Hindlimb muscle (tissue), 1 donor: ENCODE measurements at places on chromosomes 2 and 18.

DNA sequence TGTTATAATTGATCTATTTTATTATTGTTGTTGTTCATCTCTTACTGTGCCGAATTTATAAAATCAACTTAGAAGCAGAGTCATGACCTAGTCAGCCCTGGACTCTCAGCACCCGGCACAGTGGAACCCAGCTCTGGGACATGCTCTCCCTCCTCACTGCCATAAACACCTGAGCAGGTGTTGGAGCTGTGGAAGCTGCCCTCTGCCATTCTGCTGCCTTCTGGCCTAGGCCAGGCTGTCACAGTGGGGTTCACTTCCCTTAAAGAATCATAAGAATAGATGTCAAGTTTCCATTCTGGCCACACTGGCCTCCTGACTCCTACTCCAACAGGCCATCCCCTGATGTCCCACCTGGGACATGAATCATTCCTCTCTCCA, 192.2 kb downstream of the ZFP36L2 start:
- no peak for DNase-seq

- DNase-seq, result no peak
Observed at GRCh38 chr2:39488450-39488849, 51.4 kb upstream of the MAP4K3 start.

GRCh38 chr18:8991155-8991554, 111.3 kb upstream of the NDUFV2 start:
- DNase-seq, result no peak

DNA sequence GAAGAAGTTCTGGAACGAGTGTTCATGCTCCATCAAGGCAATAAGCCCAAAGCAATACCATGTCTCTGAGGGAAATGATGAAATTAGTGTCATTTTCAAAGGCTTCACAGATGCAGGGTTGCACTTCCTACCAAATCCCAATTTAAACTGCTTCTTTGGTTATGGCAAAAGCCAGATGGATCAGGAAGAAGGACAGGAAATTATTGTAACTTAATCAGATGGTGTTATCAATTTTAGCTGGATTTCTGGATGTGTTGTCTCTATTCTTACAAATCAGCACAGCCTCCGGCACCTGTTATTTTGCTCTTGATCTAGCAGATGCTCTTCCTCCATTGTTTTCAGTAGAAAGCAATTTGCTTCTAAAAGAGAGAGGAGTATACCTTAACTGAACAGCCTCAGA, 693.4 kb downstream of the SOCS6 start:
- DNase-seq, result no peak

GRCh38 chr2:95264624-95265023, 9.6 kb upstream of the PROM2 start:
- DNase-seq, result peak; percentile 19

- DNase-seq, result peak; percentile 15
Observed at GRCh38 chr2:198523710-198524109, 719.3 kb downstream of the PLCL1 start.

GRCh38 chr2:19346983-19347618, 11.3 kb downstream of the OSR1 start:
- no peak for DNase-seq

DNA sequence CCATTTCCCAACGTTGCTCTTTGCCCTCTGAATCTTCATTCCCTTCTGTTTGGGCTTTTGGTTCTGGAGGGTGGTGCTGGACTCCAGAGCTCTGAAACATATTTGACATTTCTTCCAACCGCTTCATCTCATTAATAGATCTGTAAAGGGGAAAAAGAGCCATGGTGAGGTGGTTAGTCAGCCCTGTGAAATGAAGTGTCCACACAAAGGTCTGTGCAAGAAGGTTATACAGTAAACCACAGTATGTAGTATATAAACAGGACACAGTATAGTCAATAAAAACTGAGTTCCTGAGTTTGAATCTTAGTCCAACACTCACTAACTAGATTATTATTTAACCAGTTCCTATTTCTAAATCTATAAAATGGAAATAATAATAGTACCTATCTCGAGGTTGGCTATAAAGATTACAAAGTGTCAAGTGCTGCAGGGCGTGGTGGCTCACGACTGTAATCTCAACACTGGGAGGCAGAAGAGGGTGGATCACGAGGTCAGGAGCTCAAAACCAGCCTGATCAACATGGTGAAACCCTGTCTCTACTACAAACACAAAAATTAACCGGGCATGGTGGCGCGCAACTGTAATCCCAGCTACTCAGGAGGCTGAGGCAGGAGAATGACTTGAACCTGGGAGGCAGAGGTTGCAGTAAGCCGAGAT, 13.1 kb downstream of the STARD7 start:
- no peak for DNase-seq

DNA sequence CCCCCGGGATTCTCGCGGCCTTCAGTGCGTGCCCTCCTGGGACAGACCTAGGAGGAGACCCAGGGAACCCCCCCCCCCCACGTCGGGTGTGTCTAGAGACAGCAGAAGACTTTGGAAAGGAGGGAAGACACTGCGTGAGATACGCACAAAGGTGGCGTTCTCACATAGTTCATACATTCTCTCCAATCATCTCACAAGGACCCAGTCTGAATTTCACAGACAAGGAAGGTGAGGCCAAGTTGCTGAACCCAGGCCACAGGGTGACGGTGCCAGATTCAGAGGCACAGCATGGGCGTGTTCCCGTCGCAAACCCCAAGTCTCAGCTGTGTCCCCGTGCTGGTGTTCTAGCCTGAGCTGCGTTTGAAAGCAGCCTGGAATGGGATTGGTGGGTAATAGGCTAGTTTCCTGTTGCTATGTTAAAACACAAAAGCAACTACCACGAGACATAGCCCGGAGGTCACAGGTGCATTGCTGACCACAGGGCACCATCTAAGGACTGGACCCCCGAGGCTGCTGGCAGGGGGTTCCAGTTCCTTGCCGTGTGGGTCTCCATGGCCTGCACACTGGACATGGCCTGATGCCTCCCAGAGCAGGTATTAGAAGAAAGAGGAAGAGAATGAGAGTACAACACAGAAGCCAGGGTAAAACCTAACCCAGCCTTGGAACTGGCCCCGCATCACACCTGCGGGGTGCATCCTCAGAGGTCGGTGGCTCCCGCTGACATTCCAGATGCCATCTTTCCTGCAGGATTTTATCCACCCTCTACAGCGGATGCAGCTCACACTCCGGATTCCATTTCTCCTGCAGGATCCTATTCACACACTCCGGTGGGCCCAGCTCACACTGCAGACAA, 1.1 kb upstream of the PXDN start:
- no peak for DNase-seq

DNA sequence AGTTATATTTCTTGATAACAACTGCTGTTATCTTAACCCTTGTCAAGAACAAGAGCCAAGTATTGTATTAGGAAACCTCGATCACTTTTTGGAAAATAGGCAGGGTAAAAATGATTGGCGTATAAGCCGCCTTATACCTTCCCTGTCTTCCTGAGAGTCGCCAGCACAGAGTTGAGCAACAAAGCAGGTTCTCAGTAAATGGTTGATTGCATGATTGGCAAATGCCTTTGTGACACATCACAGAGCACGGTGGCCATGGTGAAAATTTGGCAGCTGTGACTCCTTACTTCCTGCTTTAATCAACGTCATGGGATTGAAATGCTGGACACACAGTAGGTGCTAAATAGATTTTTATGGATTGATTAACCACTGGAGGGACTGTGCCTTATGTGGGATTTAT, 3.9 kb upstream of the KLHL29 start:
- no peak for DNase-seq

DNA sequence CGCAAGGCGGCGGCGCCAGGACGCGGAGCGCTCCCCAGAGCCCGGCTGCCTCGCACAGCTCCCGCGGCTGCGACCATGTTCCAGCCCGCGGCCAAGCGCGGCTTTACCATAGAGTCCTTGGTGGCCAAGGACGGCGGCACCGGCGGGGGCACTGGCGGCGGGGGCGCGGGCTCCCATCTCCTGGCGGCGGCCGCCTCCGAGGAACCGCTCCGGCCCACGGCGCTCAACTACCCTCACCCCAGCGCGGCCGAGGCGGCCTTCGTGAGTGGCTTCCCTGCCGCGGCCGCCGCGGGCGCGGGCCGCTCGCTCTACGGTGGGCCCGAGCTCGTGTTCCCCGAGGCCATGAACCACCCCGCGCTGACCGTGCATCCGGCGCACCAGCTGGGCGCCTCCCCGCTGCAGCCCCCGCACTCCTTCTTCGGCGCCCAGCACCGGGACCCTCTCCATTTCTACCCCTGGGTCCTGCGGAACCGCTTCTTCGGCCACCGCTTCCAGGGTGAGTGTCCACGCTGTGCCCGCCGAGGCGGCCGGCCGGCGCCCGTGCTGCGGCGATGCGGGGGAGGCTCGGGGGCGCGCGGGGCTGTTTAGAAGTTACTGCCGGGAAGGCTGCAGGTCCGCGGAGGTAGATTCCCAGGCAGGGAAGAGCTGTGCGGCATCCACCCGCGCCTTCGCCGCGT, 696 bp downstream of the EMX1 start:
- no peak for DNase-seq

- DNase-seq, result peak; percentile 65
Observed at GRCh38 chr18:36757081-36757480, 71.7 kb downstream of the TPGS2 start.

- no peak for DNase-seq
Observed at GRCh38 chr2:38671946-38672345, 6.0 kb downstream of the GALM start.

DNA sequence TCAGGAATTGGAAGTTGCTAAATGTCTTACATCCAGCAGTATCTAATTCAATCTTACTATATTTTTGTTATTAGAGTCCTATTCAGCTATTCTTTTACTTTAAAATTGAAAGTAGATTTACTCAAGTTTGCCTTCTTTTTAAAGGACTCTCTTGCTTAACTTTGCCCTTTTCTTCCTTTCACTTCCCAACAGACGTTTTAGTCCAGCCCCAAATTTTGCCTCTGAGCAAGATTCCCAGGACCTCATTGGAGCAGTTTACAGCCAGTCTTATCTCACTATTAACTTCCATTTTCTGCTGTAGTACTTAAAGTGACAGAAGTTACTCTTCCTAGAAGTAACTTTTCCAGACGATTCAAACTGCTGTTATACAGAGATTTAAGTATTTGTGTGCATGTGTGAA, 1.7 kb upstream of the PRKD3 start:
- peak; percentile 68 for DNase-seq

DNA sequence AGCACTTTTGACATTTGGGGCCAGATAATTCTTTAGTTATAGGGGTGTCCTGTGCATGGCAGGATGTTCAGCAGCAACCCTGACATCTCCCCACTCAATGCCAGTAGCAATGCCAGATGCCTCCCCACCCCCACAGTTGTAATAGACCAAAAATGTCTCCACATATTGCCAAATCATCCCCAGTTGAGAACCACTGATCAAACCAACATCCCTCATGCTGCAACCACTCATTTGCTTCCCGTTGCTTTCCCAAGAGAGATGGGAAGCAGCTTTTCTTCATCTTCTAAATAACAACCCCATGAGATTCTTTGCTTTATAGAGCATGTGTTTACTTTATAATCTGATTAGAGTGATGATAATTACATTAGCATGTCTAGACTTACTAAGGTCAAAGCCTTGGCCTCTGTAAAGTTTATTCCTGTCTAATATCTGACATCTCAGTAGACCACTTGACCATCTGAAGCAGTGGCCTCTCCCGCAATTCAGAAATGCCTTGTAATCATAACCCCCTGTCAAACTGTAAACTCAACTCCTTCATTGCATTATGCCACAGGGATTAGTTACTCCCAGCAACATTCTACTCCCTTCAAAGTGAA, 28.7 kb upstream of the C1D start:
- no peak for DNase-seq

- DNase-seq, result no peak
Observed at GRCh38 chr2:31933066-31933465, 77.7 kb downstream of the MEMO1 start.

- DNase-seq, result no peak
Observed at GRCh38 chr2:100924122-100924519, 78.0 kb upstream of the RPL31 start.

DNA sequence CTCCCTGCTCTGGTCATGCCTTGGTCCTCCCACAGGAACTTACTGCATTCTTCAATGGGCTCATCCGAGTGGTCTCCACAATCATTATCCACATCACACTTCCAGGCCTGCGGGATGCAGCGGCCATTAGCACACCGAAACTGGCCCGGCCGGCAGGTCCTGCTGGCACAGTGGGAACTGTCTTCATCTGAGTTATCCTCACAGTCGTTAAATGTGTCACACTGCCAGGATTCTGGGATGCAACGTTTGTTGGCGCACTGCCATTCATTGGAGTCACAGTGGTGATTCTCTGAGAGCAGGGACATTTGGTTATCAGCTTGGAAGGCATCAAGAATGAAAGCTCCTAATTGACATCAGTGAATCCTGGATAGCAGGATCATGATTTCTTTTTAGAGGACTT, 104.5 kb downstream of the DHRS9 start:
- DNase-seq, result no peak

DNA sequence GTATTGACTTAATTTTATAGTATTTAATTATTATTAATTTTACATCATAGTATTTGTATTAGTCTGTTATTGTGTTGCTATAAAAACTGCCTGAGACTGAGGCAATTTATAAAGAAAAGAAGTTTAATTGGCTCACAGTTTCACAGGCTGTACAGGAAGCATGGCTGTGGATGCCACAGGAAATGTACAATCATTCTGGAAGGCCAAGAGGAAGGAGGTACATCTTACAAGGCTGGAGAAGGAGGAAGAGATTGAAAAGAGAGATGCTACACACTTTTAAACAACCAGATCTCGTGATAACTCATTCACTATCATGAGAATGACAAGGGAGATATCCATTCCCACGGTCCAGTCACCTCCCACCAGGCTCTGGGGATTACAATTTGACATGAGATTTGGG, 2019.4 kb upstream of the PIK3C3 start:
- DNase-seq, result no peak

DNA sequence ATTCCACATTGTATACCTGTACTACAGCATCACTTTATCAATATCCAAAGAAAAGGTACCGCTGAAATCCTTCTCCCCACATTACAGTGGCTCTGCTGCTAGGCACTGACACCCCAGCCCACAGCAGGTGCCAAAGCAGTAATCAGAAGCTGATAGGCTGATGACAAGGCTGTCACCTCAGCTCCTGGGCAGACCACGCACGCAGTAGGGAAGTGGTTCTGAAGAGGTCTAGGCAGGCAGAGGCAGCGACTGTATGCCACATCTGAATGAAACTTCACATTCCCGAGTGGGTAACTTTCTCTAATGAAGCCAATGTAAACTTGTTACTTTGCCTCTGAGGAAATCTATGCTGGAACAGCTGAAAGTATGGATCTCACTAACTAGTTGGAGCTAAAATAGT, 113.0 kb downstream of the MEP1B start:
- no peak for DNase-seq

- no peak for DNase-seq
Observed at GRCh38 chr2:240576036-240576435, 7.8 kb downstream of the RNPEPL1 start.

DNA sequence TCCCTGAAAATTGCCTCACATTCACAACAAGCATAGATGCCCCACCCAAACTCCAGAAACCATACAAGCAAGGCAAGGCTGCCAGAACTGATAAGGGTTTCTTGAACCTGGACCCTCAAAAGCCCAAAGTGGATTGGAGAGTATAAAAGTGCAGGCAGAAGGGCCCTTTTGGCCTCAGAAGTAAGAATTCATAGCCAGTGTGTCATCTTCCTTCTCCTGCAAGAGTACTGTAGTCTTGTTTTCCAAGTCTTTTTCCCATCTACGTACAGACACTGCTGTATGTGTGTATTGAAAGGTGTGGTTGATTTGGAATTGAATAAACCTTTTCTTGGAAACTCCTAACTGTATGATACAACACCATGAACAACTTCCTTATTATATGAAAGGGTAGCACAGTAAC, 46.8 kb downstream of the ZC3H15 start:
- DNase-seq, result no peak
